ENCODE measurements at places on chromosomes 16 and 17. TPM values are rescaled to one million over a fixed set of nuclear protein-coding genes. Genes with fewer than 3 reads are reported as not detected.
A peak's percentile ranks its signal among the peaks of the same experiment; 100 is the strongest.

DNA sequence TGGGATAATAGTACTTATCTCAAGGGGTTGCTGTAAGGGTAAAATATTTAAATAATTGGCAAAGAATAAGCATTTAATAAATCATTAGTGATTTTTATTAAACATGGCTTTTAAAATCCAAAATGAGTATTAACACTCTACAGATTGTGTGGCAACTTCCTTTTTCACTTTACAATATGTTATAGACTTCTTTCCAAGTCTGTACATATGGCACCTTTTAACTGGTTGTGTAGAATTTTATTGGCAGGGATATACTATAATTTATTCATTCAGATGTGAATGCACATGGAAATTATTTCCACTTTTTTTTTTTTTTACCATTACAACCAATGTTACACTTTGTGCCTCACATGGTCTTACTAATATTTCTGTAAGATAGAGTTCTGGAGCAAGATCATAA, 15.7 kb upstream of the NLRP1 start:
- no peak overlapping the region for H3K27ac ChIP-seq
- H3K36me3 ChIP-seq: no peaks in the 10 kb centered on the region

The KRTAP4-9 gene
- not detected for total RNA-seq

DNA sequence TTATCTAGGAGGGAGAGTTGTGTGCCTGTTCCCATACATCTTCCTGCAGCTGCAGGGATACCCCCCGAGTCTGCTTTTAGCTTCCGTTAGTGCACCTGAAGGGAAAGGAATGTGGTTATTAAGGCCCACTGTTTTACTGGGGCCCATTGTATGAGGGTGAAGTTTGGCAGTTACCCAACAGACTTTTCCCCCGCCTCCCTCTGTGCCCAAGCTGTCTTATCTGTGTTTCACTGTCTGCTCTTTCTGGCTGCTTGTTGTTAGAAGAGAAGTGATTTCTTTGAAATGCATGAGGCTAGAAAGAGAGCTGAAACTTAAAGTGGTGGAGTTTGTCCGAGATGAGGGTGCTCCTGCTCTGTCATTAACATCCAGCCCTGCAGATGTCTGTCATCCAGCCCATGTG, 7.4 kb upstream of the OR1A2 start:
- no peak overlapping the region for H3K4me3 ChIP-seq
- no peaks in the 10 kb centered on the region for H3K27me3 ChIP-seq
- no peak for DNase-seq
- H3K4me1 ChIP-seq: no peaks in the 10 kb centered on the region
- H3K27ac ChIP-seq: no peak overlapping the region

GRCh38 chr16:11089504-11090124, 145.2 kb downstream of the CLEC16A start:
- DNase-seq: peak; percentile 33
- no peaks in the 10 kb centered on the region for H3K36me3 ChIP-seq
- no peak overlapping the region for H3K27ac ChIP-seq
- no peaks in the 10 kb centered on the region for H3K27me3 ChIP-seq
- H3K4me1 ChIP-seq: peaks cover 41% of the 10 kb centered on the region
- no peak overlapping the region for H3K4me3 ChIP-seq

DNA sequence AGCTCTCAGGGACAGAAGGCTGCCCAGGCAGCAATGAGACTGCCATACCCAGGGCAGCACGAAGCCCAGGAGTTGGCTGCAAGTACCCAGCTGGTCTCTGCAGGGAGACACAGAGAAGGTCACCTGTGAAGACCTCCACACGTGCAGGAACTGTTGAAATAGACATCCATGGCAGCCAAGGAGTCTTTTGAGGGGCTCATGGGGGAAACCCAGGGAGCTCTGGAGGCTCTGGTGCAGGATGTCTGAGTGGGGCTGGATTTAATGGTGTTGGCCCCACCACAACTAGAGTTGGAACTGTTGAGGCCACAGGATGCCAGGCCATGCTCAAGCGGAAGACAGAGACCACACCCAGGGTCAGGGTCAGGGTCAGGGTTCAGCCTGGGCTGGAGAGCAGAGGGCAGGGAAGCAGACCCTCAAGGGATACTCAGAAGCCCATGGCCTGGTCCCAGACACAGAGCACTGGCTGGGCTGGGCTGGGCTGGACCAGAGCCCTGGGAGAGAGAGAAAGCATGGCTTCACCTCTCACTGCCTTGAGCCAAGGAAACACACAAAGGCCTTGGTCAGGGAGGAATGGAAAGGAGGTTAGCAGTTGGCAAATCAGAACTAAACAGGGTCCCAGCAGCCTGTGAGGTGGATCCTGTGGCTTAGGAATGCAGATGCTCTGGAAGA, 21.4 kb downstream of the PITPNM3 start:
- H3K36me3 ChIP-seq: no peaks in the 10 kb centered on the region
- H3K4me3 ChIP-seq: no peak overlapping the region
- DNase-seq: no peak
- no peaks in the 10 kb centered on the region for H3K27me3 ChIP-seq

The KCNH4 gene
- not detected for total RNA-seq

The HBQ1 gene
- not detected for total RNA-seq

DNA sequence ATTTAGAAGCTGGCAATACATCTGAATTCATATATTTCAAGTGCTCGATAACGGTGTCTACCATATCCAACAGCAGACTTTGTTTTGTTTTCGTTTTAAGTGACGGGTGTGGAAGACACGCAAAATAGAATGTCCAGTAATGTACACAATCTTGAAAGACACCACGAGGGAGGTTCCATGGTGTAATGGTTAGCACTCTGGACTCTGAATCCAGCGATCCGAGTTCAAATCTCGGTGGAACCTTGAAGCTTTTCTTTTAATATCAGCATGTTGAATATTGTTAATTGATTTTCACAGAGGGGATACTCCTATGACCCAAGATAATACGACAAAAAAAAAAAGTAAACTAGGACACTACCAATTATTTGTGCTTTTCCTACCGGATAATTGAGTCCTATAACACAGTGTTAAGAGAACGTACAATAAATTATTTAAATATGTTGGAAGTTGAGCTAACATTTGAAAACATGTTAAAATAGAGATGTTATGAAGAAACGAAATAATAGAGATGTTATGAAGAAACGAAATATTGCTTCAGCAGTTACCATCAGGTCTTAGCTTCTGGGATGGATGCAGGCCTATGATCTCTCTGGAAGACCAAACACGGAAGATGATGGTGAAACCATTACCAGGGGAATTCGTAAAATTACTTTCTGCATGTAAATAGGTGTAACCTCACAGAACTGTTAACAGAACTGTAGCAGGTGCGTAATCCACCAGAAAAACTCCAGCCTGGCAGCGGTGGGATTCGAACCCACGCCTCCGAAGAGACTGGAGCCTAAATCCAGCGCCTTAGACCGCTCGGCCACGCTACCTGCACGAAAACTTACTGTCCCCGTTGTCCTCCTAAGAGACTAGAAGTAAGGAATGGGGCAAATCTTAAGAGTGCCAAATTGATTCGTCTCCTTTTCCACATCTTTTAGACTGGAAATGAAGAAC, 1.5 kb upstream of the ALOXE3 start:
- H3K36me3 ChIP-seq: no peaks in the 10 kb centered on the region
- peak overlapping the region; percentile 17 for H3K4me3 ChIP-seq
- peaks cover 52% of the 10 kb centered on the region for H3K4me1 ChIP-seq
- peak overlapping the region; percentile 65 for H3K27ac ChIP-seq

The CDH1 gene
- total RNA-seq: 286 TPM

GRCh38 chr16:73125850-73126524, 78.1 kb upstream of the ZFHX3 start:
- H3K4me3 ChIP-seq: no peak overlapping the region
- H3K27me3 ChIP-seq: no peaks in the 10 kb centered on the region
- H3K36me3 ChIP-seq: no peaks in the 10 kb centered on the region

The MSLN gene
- total RNA-seq: not detected

DNA sequence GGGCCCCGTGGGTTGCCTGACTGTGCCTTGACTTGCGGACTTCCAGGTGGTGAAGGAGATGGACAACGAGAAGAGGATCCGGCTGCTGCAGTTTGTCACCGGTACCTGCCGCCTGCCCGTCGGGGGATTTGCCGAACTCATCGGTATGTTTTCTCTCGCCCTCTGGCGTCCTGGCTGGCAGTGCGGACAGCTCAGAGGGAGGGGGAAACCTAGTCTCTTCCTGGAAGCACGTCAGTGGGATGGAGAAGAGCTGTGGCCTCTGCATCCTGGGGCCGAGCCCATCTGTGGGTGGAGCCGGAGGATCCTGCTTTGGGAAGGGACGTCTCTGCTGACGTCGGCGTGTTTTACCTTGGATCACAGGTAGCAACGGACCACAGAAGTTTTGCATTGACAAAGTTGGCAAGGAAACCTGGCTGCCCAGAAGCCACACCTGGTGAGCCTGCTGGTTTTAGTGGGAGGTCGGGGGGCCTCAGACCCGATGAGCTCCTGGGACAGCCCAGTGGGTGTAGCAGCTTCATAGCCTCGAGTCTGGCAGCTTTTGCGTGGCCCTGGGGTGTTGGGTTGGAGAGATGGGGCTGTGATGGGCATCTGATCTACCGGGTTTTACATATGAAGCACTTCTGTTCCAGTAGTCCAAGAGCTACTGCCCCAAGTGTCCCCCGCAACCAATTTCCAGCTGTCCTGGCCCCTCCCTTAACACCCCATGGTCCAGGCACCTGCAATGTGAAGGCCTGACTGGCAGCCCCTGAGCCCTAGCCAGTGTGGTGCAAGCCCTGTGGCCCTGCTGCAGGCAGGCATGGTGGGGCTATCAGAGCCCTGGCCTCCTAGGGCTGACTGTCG, 11.9 kb upstream of the CLEC18A start:
- H3K4me1 ChIP-seq: no peaks in the 10 kb centered on the region
- no peak overlapping the region for H3K27ac ChIP-seq
- H3K4me3 ChIP-seq: no peak overlapping the region

The SLC22A31 gene
- not detected for total RNA-seq

The CA5A gene
- total RNA-seq: not detected

DNA sequence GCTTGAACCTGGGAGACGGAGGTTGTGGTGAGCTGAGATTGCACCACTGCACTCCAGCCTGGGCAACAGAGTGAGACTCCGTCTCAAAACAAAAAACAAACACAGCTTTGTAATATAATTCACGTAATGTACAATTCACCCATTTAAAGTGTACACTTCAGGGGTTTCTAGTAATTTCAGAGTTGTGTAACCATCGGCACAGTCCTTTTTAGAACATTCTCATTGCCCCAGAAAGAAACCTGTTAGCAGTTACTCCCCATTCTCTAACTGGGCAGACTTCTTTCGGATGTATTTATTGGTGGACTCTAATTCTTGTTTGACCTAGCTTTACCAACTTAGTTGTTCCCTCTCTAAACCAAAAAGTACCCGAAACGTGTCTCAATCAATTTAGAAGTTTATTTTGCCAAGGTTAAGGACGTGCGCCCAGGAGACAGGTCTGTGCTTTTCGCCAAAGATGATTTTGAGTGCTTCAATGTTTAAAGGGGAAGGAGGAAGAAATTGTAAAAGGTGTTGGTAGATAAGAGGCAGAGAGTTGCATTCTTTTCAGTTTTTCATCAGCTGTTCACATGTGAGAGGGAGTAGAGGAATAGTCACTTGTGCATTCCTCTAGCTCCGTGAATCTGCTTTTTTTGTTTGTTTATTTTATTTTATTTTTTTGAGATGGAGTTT, 175.3 kb downstream of the PRKCA start:
- no peak overlapping the region for H3K27ac ChIP-seq
- H3K36me3 ChIP-seq: no peaks in the 10 kb centered on the region
- peak; percentile 9 for DNase-seq
- peaks cover 5% of the 10 kb centered on the region for H3K4me1 ChIP-seq
- H3K27me3 ChIP-seq: no peaks in the 10 kb centered on the region

DNA sequence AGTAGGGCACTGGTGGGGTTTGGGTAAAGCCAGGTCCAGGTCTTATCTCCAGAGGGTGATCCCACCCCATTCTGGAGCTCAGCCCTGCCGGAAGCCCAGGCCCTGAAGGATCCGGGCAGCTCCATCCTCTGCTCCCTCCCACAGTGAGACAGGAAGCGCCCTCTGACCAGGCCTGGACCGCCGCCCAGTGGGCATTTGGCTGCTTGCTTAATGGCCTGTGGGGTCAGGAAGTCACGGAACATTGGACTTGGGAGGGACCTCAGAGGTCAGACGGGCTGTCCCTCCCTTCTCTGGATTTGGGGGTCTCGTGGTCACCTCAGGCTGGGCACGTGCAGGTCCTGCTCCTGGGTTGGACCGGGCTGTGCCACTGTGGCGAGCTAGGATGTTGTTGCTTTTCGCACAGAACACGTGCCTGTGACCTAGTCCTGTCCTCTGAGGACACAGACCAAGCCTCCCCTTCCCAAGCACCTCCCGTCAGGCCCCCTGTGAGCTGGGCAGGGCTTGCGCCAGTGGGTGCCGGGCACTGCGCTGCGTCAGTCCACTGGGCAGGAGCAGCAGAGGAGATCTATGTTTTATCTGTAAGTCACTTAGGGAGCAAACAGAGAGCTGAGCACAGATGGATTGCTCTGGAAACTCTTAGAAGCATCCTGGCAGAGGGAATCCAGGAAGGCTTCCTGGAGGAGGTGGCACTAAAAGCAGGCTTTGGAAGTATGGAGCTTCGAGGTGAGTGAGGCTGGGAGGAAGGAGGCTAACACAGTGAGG, 49.4 kb upstream of the GSE1 start:
- H3K4me1 ChIP-seq: peaks cover 78% of the 10 kb centered on the region
- H3K4me3 ChIP-seq: no peak overlapping the region
- peak overlapping the region; percentile 95 for H3K27ac ChIP-seq
- peak; percentile 87 for DNase-seq
- H3K27me3 ChIP-seq: no peaks in the 10 kb centered on the region
- no peaks in the 10 kb centered on the region for H3K36me3 ChIP-seq

GRCh38 chr16:25107466-25107792, 4.1 kb upstream of the LCMT1 start:
- no peaks in the 10 kb centered on the region for H3K36me3 ChIP-seq
- peak; percentile 11 for DNase-seq
- H3K27ac ChIP-seq: peak overlapping the region; percentile 45
- peak overlapping the region; percentile 83 for H3K4me3 ChIP-seq

The COPS3 gene
- 60.0 TPM for total RNA-seq

- H3K27ac ChIP-seq: no peak overlapping the region
- H3K27me3 ChIP-seq: no peaks in the 10 kb centered on the region
These were observed 67.6 kb upstream of the ANKFN1 start for GRCh38 chr17:56085576-56086267.

GRCh38 chr16:46757339-46758050, 9.4 kb upstream of the MYLK3 start:
- H3K27ac ChIP-seq: no peak overlapping the region
- DNase-seq: no peak
- no peaks in the 10 kb centered on the region for H3K4me1 ChIP-seq
- no peaks in the 10 kb centered on the region for H3K27me3 ChIP-seq
- H3K36me3 ChIP-seq: no peaks in the 10 kb centered on the region
- H3K4me3 ChIP-seq: no peak overlapping the region

- no peak for DNase-seq
- no peak overlapping the region for H3K4me3 ChIP-seq
- H3K27me3 ChIP-seq: no peaks in the 10 kb centered on the region
These were observed 51.1 kb upstream of the NDRG4 start for GRCh38 chr16:58448890-58449289.
